ENCODE measurements at places on chromosomes 6 and 20.

DNA sequence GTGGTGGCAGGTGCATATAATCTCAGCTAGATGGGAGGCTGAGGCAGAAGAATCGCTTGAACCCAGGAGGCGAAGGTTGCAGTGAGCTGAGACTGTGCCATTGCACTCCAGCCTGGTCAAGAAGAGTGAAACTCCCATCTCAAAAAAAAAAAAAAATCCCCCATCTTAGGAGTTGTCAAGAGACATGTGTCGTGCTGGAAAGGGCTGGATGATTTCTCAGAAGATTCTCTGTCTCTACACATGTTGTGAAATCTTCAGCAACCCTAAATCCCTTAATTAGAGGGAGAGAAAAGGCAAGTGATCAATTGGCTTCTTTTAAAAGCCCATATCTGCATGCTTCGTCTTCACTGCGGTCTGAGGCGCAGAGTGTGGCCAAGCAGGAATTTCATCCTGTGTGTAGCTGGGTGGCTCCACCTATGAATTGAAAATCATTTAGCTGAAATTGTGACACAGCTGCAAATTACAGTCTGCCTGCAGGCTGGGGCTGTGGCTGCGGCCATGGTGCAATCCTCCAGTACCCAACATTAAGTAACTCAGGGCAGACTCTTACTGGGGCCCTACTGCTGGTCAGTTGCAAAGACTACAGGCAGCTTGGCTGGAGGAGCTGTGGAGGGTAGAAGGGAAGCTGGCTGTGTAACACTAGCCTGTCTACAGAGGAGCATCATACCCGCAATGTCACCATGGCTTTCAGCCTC, 3.2 kb upstream of the TGM3 start:
- no peak for DNase-seq

DNA sequence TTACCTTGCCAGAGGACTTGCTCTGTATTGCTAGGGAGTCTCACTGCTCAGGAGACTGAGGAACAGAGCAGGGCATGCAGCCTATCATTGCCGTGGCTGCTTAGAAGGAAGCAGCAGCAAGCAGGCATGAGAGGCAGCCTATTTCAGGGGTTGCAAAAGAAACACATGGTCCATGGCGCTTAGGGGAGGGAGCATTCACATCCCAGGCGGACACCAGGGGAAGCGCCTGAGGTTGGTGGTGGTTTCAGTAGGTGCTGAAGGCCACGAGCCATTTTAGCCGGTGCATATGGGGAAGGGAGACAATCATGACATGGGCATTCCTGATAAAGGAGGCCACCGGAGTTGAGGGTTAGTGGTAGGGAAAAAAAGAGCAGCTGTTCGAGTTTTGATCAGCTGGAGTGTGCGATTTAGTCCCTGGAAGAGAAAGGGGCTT, 20.9 kb downstream of the FARS2 start:
- DNase-seq: no peak

DNA sequence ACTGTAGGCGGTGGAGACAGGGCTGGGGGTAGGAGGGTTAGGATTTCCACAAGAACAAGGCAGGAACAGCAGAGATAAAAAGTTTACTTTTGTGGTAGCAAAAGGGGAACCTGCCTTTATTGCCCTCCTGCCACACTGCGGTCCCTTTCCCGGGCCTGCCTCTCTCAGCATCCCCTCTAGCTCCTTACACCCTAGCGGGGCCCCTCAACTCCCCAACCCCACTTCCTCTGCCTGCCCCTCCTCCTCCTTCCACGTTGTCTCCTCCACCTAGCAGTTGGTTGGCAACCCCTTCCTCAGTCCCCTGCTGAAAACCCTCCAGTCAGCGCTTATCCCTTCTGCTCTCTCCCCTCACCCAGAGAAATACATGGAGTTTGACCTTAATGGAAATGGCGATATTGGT, 714 bp downstream of the AIF1 start:
- DNase-seq: peak; percentile 34

- no peak for DNase-seq
Observed at GRCh38 chr6:108107102-108107501, 32.6 kb upstream of the OSTM1 start.

DNA sequence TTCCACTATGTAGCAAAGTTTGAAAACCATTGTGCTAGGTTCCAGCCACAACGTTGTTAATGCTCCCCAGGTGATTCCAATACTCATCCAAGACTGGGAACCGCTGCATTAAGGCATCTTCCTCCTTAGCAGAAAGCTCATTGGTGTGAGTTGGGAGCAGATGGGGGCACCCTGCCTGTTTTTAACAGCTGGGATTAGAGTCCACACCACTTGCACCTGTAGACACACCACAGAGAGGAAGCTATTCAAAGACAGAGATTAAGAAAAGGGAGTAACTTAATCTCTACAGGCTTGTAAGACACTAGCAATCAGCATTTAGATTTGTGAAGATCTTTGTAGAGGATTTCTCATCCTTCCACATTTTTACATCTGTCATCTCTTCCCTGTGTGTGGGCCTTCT, 333.9 kb upstream of the SOX4 start:
- no peak for DNase-seq

DNA sequence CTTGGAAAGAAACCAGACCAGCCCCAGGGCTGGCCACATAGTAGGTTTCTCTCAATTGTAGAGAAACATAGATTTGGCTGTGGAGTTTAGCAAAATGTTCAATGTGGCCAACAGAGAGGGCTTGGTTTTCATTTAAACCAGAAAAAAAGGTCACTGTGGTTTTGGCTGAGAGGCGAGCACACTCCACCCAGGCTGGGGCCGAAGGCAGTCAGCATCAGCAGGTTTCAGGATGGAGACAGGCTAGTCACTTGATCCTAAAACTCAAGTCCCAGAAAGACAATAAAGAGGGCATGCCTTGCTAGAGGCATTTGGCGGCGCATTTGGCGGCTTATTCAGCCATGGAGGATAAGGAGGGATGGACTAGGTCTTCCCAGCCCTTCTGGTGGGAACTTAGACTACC, 73.1 kb downstream of the PRND start:
- no peak for DNase-seq

GRCh38 chr6:142167486-142167885, 20.4 kb downstream of the VTA1 start:
- DNase-seq: no peak
